ENCODE measurements at places on chromosomes 2 and 18.
A peak's percentile ranks its signal among the peaks of the same experiment; 100 is the strongest.

GRCh38 chr18:55763805-55764204 is 175.8 kb upstream of the TCF4 start:
- no peak for DNase-seq

DNA sequence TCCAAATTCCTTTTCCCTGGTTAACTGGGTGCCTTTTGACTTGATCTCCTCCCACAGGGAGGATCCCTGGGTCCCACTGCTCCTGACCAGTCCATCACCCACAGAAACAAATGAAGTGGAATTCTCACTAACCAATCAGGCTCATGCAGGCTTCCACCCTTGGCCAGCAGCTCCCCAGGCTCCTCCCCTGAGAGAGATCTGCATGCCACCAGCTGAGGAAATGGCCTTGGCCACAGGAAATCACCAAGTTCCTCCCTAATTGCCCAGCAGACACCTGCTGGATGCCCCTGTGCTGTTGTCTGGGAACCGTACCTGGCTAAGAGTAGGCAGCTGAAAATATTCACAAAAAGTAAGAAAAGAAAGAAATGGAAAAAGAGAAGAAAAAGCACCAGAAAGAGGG is 207.4 kb downstream of the NCK2 start:
- no peak for DNase-seq

GRCh38 chr18:48454261-48454757 is 45.1 kb upstream of the ZBTB7C start:
- DNase-seq = no peak

- no peak for DNase-seq
Observed at GRCh38 chr2:46177461-46178089, 119.6 kb upstream of the EPAS1 start.

DNA sequence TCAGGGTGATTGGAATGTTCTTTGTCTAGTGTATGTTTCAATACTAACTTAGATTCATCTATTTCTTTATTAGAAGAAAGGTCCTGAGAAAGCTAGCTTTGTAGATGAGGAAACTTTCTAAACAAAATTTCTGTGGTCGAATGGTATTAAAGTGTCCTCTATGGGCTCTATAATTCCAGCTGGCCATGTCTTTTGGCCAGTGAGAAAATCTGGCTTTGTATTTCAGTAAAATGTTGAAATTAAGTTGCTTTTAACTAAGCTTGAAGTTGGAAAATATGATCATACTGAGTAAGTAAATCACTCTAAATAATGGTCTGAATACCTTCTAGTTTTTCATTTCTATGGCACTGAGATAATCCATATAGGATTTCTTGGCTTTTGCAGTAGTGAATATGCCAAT is 148.8 kb downstream of the RDH14 start:
- DNase-seq = no peak

GRCh38 chr2:235536711-235537110 is 42.9 kb downstream of the AGAP1 start:
- no peak for DNase-seq

DNA sequence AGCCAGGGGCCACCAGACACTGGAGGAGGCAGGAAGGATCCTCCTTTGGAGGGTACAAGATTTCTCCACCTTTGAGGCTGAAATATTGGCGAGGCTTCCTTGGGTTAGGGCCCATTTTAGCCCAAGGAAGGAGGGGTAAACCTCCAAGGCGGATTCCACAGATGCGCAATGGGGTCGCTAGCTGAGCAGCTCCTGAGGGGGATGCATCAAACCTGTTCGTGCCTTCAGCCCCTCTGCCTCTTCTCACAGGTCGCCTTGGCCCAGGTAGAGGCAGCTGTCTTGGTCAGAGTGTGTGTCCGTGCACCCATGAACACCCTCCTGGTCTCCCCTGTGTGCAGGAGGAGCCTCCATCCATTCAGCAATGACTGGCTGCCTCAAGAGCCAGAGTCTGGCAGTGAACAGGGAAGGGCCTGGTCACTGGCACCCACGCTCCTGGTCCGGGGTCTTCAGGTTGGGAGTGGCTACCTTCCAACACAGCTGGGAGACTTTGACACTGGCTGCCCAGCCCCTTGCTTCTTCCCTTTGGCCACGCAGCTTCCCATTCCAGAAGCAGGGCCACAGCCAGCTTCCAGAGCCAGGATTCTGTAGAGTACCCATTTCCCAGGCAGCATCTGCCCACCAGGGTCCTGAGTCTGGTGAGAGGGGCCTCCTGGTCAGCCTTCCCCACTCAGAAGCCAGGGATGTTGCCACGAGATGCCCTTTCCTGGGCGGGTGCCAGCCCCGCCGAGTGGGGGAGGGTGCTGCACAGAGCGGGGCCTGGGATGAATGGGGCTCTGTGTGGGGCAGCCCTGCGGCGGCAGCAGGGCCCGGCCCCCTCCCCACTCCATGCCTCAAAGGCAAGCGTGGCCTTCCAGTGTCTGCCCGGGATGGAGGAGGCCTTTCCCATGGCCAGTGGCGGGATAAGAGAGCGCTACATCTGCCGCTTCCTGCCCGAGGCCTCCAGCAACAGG is 95.8 kb upstream of the GPC1 start:
- DNase-seq = no peak

GRCh38 chr18:46531482-46531881 is 125.5 kb downstream of the LOXHD1 start:
- no peak for DNase-seq

- no peak for DNase-seq
Observed at GRCh38 chr2:83823229-83823628, 635.9 kb downstream of the SUCLG1 start.

GRCh38 chr2:217952409-217952808 is 50.4 kb downstream of the TNS1 start:
- no peak for DNase-seq

GRCh38 chr2:74585406-74586185 is 31.1 kb downstream of the DOK1 start:
- peak; percentile 16 for DNase-seq

DNA sequence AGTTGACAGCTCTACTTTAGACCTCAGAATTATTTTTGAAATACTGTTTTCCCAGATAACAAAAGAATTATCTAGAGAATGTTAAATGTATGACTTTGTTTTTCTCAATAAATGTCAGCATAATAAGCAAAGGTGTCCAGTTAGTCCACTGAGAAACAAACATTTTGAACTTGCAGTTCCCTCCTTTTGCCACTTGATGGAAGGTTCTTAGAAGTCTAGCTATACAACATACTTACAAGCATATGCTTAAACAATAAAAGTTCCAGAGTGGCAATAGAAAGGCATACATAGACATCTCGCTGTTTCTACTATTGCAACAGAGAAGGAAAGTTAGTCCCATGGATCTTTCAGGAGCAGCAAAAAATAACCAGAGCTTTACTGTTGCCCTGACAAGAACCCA is 11.8 kb downstream of the NDUFA10 start:
- no peak for DNase-seq

DNA sequence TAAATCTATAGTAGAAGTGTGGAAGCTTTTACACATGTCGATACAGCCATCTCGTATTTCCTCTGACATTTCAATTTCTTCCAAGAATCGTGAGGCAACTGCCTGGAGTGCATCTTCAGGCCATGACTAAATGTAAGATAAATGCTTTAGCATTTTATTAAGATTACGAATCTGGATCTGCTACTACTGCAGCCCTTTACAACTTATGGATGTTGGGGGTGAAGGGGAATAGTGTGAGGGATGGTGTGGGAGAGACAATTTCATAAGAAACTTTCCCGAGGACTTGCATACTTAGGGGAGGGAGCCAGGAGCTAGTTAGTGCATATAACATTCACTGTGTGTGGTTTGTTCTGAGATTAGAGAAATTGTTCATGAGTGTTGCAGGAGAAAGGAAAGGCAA is 204.8 kb downstream of the SLC39A10 start:
- no peak for DNase-seq

- no peak for DNase-seq
Observed at GRCh38 chr18:77905449-77906055, 655.9 kb downstream of the GALR1 start.

- DNase-seq = no peak
Observed at GRCh38 chr18:78679613-78680260, 299.9 kb upstream of the SALL3 start.

DNA sequence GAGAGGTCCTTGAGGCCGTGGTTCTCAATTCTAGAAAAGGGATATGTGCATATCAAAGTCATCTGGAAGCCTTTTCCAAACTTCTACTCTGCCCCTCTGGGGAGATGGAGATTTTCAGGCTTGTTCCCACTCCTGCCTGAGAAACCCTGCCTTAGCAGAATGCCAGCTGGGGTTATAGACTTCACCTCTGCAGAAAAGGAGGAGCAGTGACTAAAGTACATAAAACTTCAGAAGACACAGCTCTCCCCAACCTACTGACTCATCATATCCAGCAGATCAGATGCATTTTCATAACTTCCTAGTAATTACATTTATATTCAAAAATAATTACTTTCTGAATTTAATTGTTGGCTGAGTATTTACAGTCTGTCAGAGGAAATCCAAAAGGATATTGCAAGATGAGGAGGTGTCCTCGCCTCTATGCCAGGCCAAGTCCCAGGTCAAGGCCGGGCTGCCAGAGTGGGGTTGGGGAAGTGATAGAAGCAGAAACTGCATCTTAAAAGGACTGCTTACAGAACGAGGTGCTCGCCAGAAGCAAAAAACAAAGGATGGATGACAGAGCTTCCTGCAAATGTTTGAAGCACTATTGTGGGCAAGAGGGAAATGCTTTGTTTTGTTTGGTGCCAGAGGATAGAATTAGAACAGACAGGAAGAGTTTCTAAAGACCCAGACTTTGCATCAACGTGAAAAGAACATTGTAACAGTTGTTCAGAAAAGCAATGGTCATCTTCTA is 75.6 kb upstream of the APCDD1 start:
- no peak for DNase-seq

GRCh38 chr2:45763255-45763654 is 111.8 kb downstream of the PRKCE start:
- no peak for DNase-seq

DNA sequence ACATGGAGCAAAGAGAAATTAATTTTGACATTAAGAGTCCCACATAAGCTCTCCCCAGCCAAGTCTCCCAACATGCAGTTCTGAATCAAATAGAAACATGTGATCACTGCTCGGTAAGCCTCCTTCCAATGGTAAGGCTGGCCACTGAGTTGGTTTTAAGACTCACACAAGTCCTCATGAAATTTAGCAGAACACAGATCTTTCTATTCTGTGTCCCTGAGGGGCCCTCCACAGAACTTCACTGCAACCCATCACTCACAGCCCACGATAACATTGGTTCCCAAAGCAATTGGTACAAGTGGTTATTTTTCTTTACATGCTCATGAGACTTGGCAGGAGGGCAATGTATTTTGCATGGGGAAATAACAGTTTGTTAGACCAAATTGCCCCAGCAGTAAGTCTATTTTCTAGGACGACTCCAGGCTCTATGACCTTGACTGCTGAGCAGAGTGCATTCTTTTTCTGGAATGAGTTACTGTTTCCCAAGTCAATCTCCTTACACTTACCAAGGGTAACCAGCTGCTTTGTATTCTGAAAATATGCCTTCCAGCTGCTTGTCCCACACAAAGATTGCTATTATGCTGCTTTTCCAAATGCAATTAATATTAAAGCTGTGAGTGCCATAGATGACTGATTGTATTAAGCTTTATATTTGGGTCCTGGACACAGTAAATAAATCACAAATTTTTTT is 142.3 kb upstream of the TANK start:
- no peak for DNase-seq

DNA sequence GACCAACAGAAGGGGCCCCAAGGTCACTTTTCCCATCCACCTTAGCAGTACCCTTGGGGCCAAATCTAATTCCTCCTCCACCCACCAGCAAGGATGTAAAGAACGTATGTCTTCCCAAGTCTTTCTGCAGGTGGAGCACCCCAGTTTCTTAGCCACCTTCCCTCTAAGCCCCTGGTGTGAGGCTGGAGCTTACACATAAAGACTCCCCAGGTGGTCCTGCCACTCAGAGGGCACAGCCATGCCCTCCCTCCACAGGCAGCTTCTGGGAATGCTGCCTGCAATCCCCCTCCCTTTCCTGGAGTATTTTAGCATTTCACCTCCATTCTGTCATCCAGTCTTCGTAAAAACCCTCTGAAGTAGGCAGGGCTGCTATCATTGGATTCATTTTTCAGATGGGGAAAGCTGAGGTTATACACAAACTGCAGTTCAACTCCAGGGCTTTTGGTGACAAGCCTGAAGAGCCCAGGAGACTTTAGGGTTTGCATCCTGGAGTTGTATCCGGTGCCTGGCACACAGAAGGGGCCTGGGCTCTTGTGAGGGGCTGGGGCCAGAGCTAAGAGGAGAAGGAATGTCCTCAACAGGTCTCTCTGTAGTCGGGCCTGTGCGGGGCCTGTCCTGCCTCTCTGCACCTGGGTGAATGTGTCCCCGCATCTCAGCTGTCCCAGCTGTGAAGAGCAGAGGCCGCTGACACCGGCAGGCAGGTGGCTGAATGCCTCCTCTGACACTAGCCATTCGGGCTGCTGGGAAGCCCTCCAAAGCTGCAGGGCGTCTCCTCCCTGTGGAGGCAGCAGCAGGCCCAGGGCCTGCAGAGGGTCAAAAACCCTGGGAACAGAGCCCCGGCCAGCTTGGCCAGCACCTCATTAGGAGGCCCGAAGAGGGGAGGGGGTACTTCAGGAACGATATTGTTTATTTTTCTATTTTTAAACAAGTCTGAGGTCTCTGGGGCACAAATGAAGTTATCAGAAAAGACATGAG is 27.6 kb downstream of the CIB4 start:
- DNase-seq = peak; percentile 16

- no peak for DNase-seq
Observed at GRCh38 chr2:46332686-46333281, 35.6 kb downstream of the EPAS1 start.

GRCh38 chr2:28360718-28361293 is 31.9 kb upstream of the FOSL2 start:
- DNase-seq = no peak

GRCh38 chr2:112253261-112253815 is 1.5 kb downstream of the ZC3H8 start:
- DNase-seq = no peak

DNA sequence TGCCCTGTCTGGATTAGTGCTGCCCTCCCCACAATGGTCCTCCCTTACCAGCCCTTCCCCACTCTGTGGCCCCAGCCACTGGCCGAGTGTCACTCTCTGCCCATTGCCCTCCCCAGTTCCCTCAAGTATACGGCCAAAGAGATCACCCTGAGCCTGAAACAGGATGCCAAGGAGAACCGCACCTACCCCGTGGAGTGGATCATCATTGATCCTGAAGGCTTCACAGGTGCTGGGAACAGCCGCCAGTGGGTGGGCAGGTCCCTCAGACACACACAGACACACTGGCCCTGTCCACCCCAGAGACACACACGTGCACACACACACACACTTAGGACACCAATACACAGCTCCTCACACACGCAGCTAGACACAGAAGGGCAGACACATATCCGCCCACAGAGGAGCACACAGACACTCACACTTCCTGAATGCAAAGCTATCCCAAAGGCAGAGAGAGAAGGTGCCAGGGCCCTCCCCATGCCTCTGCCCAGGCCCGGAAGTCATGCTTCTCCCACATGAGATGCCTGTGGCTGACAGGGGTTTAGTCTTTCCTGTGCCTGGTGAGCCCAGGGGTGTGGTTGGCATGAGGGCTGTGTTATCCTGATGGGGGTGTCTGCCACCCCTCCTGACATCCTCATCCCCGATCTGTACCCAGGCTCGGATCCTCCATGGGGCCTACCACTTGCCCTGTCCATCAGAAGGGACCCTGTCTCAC is 2.9 kb downstream of the CHRND start:
- no peak for DNase-seq

- DNase-seq = no peak
Observed at GRCh38 chr2:141932261-141932660, 198.6 kb downstream of the LRP1B start.
